ENCODE measurements at places on chromosomes 3 and 15.

DNA sequence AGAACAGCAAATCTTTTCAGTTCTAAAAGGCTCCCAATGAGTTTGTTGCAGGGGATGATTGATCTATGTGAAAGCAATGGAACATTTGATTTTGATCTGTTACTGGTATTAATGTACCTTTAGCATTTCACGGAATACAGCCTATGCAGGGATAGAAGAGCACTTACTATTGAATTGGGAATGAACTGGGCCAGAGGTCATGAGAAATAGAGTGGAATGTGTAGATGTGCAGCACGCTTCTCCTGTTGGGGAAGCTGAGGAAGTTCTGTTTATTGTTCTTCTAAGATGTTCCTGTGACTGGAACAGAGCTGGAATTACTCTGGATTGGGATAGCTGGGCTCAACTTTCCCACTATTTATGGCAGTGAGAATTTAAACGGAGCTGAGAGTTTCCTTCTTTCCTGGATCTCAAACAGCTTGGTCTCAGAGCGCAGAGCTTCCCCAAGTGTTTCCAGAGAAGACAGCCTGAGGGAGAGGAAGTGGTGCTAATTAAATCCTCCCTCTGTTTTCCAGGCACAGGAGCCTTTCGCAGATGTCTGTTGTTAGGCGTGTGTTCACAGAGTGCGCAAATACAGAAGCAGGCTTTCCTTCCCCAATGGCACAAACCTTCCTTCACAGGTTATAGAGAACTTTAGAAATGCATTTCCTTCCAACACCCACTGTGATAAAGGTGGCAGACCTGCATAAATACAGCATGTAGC is 32.5 kb downstream of the TPRG1 start:
- DNase-seq: no peak

DNA sequence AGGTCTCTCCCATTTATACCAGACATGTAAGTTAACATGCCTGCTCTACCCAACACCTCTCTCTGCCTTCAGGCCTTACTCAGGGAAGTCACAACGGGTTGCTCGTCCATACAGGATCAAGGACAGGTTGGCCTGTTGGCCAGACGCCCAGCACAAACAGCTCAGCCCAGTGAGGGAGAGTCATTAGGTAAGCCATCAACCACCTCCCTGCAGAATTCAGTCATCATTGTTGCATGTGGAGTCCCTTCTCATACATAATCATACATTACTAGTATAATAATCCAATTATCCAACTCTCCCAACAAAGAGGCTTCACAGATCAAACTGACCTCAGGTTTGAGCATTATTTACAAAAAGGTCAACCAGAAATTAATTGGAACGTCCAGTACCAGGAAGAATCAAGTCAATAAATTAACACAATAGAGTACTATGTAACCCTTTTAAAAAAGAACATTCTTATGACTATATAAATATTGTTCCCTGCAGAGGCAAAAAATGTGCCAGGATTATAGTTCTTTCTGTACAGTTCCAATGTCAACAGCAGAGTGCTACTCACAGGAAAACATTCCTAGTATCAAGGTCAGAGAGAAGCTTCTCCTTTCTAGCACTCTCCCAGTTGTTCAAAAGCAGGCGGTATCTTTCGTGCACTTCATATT is 33.2 kb downstream of the HOMER2 start:
- peak; percentile 27 for DNase-seq

DNA sequence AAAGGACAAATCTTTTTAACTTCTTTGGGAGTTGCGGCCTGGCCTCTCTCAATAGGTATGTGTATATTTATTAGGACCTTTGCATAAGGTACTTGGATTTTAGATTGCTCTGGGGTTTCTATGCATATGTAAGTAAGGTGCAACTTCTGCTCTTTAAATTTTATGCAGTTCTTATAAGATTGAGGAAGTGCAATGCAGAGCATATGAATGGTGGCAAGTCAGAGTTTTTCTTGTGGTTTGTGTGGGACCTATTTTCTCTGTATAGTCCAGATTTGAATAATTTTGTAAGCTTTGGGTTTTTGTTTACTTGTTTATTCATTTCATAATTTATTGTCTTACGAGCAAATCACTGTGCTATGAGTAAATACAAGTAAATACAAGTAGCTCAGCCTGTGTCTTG is 101.5 kb downstream of the ATG7 start:
- DNase-seq: no peak

DNA sequence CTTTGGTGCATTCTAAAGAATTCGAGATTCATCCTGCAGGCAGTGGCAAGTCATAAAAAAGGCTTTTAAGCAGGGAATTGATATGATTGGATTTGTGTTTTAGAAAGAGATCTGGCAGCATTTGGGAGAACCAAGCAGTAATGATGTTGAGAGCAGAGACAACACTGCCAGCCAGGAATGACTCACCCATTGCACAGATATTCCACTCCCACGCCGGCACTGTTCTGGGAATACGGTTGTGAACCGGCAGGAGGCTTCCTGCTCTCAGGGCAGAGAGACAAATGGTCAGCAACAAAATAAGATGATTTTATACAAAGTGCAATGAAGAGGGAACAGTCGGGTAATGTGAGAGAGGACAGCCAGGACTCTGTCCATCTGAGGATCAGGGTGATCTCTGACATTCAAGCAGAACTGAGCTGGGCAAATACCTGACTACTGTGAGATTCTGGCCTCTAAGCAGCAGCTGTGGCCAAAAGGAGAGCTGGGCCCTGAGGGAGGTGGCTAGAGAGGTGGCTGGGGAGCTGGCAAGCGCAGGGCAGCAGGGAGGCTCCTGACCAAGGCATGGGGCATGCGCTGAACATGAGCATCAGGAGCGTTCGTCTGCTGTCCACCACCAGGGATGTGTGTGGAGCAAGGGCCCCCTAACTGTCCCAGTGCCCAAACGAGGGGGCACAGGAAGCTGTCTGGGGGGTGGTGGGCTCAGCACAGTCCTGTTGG is 56.1 kb upstream of the PLXNA1 start:
- no peak for DNase-seq

DNA sequence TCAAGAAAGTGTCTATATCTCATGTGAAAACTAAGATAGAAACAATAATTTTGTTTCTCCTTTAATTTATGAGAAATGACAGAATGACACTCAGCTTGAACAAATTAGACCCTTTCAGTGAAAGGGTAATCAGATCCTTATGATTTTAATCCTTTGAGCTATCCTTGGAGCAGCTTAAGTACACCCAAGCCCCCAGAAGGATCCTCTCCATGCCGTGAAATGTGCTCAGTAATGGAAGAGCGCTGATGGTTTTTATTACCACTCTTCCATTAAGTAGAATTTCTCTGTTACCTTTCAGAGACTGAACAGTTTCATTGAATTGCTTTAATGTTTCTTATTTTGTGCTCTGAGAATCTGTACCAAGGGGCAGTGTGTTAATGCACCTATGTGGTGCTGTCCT is 54.3 kb downstream of the HMG20A start:
- no peak for DNase-seq

DNA sequence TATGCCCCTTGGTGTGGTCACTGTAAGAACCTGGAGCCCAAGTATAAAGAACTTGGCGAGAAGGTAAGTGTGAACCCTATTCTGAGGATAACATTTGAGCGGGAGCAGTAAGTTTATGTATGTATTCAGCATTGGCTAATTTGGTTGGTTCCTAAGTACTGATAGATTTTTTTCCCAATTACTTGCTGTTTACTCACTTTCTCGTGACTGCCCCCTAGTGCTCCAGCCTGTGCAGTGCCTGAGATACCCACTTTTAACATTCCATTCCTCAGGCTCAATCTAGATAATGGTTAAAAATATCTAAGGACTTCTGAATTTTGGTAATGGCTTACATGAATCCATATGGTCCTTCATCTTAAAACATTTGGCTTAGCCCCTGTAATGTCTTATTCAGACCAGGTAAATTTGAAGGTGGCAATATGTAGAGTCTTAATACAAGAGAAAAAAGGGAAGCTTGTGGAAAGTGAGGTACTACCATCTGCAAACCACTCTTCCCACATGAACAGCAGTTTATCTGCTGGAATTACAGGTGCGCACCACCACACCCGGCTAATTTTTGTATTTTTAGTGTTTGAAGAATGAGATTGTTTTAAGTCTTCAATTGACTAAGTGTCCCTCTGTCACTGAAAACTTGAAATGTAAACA is 7.1 kb downstream of the ELL3 start:
- DNase-seq: peak; percentile 68

- DNase-seq: no peak
Measured at GRCh38 chr3:89644716-89645115, 537.3 kb downstream of the EPHA3 start.
